ENCODE measurements at places on chromosomes 12 and 14. TPM values are rescaled to one million over a fixed set of nuclear protein-coding genes. Genes with fewer than 3 reads are reported as not detected.

- DNase-seq, result no peak
These were observed at the start of gene PNMA1 for GRCh38 chr14:73713803-73714655. Gene PNMA1 (minus strand): TSS chr14:73714384. CDS start chr14:73713639, 745 bp downstream.

GRCh38 chr12:8052679-8053078 lies 13.5 kb downstream of the C3AR1 start:
- no peak for DNase-seq

GRCh38 chr12:4387607-4388006 lies 8.1 kb upstream of the FGF23 start:
- DNase-seq, result no peak

DNA sequence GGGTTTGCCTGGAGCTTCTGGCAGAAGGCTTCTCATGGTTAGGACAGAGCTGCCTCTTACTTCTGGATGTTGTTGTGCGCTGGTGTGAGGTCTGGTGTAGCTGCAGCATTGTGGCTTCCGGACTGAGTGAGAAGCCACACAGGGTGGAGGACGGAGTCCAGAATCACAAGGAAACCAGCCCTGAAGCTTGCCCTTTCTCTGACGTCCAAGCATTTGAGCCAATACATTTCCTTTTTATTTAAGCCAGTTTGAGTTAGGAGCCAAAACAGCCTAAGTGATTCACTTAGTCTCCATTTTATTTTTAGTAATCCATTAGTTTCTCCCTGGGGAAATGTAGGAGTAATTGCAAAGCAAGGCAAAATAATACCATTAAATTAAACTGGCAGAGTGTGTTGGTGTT lies 402.4 kb upstream of the RGS6 start:
- DNase-seq, result no peak

DNA sequence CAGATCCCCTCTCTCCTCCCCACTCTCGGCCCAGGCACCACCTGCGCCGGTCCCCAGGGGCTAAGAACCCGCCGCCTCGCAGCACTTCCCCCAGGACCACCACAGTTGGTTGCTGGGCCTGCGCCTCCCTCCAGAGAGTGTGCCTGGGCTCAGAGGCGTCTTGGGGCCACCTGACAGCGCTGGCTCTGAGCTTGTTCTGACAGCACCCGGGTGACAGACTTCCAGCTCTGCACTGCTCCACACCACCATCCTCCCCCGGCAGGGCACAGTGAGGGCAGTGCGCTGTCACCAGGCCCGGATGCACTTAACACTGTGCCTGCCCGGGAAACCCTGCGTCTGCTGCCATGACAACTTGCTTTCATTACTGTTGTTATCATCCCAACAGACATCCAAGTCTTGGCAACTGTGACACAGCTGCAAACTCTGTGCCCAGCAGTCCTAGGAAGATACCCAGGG lies 6.6 kb downstream of the BRF1 start:
- DNase-seq, result peak; percentile 71

- no peak for DNase-seq
These were observed 271.7 kb downstream of the PDZRN4 start for GRCh38 chr12:41459906-41460214.

LIN52 gene
- 15.5 TPM for total RNA-seq

Measured in pulmonary artery endothelial cell (primary cell).